ENCODE measurements at places on chromosomes 1 and 21.

DNA sequence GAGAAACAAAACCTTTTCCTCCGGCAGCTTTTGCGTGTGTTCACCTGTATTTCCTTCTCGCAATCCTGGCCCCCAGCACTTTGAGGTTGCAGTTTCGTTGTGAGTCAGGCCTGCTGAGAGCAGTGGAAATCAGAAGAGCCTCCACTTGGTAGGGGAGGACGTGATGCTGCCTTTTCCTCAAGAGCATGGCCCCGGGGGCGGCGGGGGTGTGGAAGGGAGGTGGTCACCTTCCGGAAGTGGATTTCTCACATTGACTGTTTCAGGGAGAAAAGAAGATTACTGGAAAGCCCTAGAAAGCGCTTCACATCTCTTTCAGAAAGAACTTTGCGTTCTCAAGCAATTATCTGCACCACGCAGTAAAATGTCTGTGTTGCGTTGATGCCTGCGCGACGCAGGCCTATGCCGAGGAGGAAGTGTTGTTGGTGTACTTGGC, 12.2 kb upstream of the IL10 start:
- no peak for DNase-seq

- no peak for DNase-seq
Measured at GRCh38 chr1:2257245-2257627, 29.1 kb downstream of the SKI start.

DNA sequence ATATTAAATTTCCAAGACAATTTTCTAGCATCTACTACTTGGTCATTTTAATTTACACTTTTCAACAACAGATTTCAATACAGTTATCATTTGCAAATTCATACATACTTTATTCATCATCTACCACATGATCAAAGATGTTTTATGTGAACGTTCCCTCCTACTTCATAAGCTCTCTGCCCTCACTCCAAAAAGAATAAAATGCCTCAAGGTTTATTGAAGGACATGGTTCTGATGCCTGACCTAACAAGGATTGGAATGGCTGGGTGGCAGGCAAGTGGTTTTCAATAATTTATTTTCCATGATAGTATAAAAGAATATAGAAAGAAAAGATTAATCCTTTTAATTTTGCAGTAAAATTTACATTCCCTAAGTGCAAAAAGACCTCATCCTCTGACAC, 5.4 kb downstream of the CDKN2C start:
- DNase-seq = no peak

GRCh38 chr1:84260852-84261518, 40.5 kb upstream of the SAMD13 start:
- DNase-seq = peak; percentile 16

DNA sequence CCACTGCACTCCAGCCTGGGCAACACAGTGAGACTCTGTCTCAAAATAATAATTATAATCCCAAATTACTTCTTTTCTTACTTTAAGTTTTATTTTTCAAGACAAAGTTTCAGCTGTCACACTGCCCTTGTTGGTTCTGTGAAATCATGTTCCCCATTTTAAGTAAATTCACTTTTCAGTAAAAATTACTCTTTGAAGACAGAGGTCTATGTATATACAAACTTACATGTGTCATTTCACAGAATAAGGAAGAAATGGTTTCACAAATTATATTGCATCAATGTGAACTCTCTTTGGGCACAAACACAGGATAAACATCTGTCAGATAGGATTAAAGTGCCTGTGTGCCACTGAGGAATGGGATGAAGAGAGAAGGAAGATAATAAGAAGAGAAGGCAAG, 33.1 kb upstream of the ETS2 start:
- no peak for DNase-seq

DNA sequence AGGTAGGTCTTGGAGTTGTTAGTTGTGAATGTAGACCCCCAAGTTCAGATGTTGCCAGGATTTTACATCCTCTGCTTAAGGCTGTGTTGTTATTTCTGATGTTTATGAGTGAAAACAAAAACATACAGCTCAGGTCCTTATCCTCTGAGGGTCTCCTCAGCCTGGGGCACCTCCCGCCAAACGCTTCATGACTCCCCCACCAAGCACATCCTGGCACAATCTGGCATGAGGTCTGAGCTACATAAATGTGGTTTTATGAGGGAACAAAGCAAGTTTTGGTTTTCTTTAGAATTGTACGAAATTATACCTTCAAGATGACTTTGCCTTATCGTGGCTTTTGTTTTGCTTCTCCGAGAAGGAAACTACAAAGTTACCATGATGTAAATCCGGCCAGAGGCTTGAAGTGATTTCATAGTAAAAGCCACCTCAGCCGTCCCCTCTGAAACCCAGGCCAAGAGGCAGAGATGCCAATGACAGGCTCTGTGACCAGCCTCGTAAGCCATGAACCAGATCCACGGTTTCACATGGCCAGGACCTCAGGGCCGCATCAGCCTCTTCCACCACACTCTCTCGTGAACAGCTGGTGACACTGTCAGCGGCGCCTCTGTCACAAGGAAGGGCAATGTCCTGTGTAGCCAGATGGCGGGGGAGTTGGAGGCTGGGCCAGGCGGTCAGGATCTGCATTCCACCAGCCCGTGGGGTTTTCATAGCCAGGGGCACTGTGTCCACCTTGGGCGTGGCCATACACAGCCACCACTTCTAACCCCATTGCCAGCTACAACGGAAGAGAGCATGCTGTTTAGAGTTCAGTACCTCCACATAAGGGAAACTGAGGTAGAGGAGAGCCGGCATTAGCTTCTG, 199.4 kb downstream of the KIF26B start:
- no peak for DNase-seq

- no peak for DNase-seq
Measured at GRCh38 chr1:209585672-209586071, 2.2 kb downstream of the CAMK1G start.
